ENCODE measurements at places on chromosomes 7 and 10.

GRCh38 chr10:123795196-123795780 lies 96.3 kb downstream of the CPXM2 start:
- no peak for DNase-seq

DNA sequence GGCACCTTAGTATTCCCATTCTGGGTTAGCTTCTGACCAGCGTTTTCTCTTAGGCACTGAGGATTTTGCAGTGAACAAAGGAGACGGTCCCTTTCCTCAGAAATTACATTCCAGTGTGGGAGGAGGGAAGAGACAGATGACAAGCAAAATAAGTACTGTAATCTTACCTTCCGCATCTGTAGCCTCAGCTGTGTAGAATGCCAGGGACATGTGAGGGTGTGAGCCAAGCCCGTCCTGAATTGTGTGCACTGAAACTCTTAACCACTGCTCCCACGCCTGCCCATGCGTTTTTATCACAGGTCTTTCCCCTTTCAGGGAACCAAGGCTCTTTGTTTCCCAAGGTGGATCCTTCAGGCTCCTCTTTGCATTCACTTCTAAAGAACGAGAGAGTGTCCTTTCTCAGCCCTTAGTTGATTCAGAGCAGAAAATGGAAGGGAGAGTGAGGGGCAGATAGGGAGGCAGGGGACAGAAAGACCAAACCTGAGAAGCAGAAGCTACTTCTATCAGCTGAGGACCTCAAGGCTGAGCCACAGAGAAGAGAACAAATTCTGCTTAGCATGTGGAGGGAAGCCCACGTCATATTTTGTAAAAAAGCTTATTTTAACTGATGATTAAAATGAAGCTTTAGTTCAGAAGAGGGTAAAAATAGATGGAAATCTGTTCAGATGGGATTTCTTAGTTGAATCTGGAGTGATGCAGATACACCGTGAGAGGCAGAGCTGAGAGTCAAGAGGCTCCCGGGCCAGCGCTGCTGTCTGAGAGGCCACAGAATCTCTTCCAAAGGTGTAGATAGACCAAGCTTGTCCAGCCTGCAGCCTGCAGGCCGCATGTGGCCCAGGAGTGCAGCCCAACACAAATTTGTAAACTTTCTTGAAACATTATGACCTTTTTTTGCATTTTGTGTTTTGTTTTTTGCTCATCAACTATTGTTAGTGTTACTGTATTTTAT lies 122.5 kb downstream of the CCNY start:
- DNase-seq = no peak

DNA sequence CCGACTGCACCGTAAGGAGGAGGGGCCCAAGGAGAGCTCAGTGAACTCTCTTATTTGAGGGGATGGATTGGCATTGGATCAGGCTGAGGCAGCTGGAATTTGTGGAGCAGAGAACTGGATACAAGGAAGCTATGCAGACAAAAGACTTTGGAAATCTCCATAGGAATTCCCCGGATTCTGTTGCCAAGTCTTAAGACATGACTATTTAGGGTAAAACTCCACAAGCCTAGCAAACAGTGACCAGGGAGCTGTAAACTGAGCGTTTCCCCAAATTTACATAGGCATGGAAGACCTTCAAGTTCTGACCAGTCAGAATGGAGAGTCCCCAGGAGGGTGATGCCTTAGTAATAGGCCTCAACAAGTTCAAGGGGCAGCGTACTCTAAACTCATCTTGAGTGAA lies 82.5 kb upstream of the PCBD1 start:
- no peak for DNase-seq

GRCh38 chr10:34933676-34934075 lies 118.6 kb upstream of the PARD3 start:
- no peak for DNase-seq

DNA sequence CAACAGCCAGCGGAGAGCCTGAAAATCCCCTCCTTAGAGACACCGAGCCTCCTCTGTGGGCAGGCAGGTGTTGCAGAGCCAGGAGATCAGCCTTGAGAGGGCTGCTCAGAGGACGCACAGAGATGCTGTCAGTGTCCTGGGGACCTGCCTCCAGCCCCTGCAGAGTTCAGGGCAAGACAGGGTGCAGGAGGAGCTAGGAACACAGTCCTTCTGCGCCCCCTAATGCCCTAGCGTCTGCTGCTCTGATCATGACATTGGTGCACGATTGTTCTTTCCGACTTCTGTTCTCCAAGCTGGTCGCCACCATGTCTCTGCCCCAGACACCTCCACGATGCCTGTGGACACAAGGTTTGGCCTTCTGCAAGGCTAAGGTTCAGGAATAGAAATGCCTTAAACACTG lies 613.7 kb upstream of the MKI67 start:
- DNase-seq = no peak

DNA sequence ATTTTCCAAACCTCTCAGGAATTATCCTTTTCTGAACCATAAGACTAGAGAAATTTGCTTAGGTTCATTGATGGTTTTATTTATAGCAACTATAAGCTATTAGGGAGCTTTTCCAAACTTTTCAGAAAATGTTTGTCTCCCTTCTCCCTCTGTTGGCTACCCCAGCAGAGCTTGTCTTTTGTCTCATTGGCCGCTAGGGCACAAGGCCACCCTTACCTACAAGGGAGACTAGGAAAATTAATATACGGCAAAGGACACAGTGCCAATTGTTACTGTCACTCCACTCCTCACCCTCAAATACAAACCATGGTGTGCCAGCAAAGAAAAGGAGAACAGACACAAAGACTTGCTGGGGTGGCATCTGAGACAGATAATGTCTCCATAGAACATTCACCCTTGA lies 471.4 kb downstream of the XPNPEP1 start:
- DNase-seq = no peak

DNA sequence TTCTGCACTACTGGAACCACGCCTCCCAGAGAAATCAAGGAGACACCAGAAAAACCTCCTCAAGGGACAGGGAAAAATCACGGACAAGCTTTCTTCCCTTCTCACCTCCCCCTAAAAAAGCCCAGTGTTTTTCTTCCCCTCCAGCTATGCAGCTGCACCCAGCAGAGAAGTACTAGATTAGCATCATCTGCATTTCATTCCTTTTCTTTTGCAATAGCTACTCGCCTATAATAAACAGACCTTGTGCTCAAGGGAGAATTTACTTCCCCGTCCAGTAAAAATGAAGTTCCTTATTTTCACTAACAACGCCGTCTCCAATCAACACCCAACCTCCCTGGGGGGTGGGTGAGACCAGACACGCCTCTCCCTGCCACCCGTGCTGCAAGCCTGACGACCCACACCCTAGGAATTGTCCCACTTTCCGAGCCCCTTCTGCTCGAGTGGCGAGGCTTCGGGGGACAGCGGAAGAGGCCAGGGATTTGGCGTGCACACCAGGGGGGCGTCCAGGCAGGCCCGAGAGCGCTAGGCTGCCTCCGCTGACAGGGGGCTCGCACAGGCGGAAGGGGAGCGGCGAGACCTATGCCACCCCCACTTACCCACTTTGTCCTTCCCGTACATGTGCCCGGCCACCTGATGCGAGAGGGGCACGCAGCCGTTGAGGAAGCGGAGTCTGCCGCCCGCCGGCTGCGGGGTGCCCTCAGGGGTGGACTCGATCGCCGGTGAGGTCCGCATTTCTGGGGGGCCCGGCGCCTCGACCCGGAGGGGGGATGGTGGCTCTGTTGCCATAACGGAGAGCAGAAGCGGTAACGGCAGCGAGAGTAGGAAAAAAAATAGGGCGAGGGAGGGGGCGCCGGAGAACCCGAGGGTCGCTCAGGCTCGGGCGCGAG lies 625 bp downstream of the IPMK start:
- DNase-seq = no peak

DNA sequence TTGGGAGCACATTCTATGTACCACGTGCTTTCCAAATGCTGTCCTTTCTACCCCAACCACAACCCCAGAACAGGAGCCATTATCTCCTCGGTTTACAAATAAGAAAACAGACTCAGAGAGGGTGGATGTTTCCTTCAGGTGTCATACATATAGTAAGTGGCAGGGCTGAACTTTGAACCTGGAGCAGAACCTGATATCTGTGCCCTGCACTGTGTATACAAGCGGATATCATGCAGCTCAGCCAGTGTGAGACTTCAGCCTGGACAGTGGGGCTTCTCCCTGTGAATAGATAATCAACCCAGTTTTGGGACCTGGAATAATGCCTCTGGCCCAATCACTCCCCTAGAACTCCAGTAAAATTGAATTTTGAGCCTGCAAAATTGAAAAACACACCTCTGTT lies 341.1 kb downstream of the GRID1 start:
- DNase-seq = no peak

DNA sequence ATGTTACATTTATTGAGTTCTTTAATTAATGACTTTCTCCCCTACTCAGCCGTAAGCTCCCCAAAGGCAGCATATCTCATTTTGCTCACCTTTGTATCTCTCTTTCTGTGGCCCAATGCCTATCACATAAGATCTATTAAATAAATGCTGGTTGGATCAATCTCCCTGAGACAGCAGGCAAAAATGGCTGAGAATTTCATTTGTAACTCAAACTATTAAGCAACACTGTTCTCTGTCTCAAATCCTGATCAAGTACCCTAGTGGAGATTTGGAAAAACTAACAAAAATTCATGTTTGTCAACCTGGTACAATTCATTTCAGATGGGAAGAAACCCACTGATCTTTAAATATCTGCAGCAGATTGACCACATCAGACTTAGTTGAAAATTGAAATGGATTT lies 127.4 kb downstream of the ZFAND4 start:
- no peak for DNase-seq

DNA sequence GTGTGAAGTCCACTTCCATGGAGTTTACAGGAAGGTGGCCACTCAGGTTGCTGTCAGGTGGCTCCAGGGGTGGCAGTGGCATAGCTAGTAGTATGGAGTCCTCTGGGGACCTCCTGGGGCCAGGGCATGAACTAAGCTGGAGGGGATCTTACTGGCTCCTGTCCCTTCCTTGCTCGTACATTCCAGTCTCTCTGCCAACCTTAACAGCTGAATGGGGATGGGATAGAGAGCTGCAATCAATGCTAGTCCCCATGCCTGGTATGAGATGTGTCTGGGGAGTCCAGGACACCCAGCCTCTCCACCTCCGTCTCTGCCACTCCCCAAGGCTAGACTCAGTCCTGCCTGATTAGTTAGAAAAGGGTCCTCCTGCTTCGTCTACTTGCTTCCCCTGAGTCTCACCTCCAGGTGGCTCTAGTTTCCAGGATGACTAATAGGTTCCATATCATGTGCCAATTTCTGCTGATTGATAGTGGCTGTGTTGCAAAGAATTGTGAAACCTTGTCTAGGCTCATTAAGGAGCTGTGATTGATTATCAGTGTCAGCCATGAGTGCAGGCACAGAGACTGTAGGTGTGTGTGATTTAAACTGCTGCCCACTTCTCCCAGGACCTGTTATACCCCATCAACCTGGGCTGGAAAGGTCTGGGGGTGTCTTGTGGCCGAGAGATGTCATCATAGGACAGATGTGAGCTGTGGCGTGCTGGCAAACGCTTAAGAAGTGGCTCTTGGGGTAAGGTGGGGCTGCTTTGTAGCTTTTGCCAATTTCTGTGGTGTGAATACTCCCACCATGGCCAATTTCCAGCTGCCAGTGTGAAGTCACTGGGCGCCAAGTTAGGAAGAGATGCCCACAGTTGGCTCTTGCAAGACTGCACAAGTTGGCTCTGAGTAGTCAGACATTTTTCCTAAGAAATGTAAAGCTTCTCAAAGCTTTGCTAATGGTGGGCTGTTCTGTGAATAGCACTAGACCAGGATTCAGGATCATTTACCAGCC lies 59.8 kb downstream of the COL13A1 start:
- no peak for DNase-seq

DNA sequence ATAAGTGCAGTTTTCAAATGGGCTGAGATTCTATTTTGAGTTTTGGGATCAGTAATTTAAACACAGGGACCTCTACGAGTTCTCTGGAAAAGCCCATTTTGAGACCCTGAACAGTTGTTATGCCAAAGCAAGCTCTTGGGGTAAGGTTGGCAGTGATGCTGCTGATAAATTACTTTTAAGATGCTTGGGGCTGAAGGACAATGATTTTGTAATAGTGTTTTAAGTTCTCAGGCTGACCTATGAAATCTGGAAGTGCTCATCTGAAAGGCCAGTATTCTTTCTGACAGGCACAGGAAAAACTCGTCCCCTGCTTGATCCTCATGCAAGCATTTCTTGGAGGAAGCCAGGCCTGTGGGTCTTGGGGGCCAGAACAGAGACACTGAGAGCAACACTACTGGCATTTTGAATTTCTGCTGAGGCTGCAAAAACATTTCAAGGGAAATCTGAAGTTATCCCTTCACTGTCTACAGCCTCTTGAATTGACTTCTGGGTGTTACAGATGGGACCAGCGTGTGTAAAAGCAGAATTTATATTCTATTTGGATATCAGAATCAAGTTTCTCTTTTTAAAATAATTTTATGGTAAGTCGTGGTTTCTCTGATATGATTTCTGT lies 79.7 kb downstream of the AUTS2 start:
- DNase-seq = no peak

GRCh38 chr7:111690364-111691111 lies 128.2 kb upstream of the IMMP2L start:
- DNase-seq = no peak

GRCh38 chr7:77327932-77328628 lies 88.1 kb downstream of the GSAP start:
- no peak for DNase-seq

DNA sequence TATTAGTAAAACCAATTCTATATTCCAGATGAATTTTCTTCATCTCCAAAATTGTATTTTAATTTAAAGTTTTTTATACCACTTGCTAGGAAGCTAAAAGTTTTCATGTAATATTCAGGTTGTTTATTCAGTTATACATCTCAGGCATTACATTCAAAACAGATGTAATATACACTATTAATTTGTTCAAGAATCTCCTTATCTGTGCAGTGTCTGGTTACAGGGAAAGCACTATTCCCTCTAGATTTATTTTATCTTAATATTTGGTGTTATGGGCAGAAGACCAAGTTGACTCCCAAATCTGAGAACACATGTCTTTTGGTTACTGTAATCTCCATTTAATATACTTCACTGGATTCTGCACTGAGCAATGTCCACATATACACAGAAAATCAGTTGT lies 953.4 kb downstream of the ANKRD7 start:
- DNase-seq = no peak

Measured in NCI-H2081 treated with DMSO at 0.1 percent for 48 hours (cell line).